ENCODE measurements at places on chromosomes 3 and 15.
A peak's percentile ranks its signal among the peaks of the same experiment; 100 is the strongest.

- DNase-seq = no peak
Observed at GRCh38 chr15:89495638-89496145, 691 bp downstream of the RHCG start.

DNA sequence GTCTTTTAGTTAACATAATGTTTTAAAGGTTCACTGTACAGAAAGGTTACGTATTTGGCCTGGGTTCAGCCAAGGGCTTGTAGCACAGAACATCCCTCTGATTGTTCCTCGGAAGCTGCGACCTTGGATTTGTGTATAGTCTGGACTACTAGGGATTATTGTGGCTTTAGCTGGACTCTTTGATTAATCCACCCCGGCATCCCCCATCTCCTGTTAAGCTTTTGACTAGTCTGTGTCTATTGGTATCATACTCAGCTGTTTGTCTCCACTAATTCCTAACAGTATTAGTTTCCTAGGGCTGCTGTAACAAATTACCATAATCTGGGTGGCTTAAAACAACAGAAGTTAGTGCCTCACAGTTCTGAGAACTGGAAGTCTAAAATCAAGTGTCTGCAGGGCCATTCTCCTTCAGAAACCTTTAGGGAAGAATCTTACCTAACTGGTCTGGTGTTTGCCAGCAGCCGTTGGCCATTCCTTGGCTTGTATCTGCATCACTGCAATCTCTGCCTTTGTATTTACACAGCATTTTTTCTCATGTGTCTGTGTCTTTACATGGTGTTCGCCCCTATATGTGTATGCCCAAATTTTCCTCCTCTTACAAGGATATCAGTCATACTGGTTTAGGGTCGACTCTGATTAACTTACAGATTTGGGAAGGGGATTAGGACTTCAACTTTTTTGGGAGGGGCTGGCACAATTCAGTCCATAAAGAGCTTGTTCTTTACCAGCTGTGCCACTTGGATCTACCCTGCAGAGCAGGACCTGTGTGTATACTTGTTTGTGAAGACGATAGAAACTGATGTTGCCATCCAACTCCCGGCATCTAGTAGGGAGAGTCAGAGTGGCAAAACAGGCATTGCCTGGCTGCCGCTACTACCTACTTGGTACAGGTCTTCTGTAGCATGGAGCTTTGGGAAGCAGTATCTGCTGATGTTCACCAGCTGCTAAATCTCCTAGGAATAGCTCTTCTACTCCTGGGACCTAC is 117.8 kb downstream of the UBE2E2 start:
- DNase-seq = no peak

DNA sequence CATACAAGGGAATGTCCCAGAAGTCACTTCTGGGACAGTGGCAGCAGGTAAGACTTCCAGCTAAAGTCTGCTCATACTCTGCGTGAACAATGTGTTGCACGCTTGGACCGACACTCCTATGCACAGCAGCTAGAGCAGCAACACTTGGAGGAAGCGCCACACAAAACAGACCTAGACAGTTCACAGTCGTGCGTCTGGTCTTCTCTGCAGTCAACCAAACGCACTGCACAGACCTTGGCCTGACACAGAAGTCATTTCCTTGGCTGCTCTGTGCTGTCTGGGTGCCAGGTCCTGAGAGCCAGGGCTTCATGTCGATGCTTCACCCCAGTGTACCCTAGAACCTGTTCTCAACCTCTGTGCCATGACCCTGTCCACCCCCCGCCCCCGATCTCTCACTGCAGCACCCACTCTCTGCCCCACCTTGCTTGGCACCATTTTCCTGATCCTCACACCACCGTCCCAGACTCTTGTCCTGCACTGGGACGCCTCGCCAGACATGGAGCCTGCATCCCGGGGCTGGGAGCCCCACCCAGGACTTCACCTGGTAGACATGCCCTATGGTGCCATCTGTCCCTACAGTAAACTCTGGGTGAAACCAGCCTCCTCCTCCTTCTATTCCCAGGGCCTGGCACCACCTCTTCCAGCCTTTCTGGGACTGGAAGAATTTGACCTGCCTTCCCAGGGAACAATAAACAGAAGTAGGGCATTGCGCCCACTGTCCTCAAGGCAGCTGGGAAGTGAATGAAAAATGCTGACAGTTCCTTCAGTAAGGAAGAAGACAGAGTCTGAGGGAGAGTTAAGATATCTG is 3.1 kb downstream of the ATP10A start:
- no peak for DNase-seq

DNA sequence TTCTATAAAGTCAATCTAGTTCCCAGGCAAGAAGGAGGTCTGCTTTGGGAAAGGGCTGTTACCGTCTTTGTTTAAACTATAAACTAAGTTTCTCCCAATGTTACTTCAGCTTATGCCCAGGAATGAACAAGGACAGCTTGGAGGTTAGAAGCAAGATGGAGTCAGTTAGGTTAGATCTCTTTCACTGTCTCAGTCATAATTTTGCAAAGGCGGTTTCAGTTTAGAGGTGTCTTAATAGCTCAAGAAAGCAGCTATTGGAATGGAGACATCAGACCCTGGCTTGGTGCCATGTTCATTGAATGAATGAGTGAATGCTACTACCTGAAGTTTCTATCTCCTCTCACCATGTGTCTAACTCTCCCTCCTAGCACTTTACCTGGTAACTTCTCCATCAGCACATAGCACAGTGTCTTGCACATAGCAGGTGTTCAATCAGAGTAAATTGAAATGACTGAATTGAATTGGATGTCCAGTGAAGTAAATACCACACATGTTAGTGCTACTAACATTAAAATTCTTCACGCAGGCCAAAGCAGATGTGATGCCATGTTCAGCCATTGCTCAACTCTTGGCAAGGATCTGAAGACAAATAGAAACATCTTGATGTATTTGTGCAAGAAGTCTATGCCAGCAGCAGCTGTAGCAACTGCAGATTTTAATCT is 28.2 kb downstream of the CLEC3B start:
- DNase-seq = peak; percentile 38

DNA sequence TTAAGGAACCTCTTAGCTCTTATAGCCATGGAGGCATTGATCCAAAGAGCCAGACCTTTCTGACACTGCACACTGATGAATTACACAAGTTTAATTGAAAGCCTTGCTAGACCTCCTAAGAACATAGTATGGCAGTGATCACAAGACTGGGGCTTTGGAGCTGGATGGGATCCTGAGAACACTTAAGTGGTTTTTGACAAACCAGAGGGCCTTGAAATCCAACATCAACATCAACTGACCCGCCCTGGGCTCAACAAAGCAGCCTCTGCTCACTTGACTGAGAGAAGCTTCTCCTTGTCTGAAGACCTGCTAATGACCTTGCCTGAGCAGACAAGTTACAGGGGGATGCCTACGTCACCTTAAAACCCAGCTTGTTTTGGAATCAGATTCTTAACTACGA is 257.6 kb downstream of the KLF13 start:
- DNase-seq = no peak
